ENCODE measurements at places on chromosomes 6 and 20.

- no peak for DNase-seq
These were observed 1.3 kb upstream of the CST9L start for GRCh38 chr20:23569570-23569969.

DNA sequence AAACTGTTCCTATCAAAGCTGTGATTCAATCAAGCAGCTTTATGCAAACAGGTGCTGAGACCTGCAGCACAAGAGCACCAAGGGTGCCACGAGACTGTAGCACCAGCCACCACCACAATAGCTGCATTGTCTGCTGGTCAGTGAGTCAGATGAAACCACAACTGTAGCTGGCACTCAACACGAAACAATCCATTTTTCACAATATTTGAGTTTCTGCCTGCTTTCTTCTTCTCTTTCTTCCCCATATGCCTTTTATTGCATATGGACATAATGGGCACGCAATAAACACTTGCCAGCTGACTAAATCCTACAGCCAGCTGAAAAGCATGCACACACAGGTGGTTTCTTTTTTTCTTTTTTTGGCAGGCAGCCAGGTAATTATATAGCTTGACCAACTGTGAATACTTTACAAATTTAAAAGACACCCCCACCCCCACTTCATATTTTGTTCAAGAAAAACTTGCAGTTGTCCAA is 16.6 kb downstream of the SLC2A12 start:
- DNase-seq, result peak; percentile 24

DNA sequence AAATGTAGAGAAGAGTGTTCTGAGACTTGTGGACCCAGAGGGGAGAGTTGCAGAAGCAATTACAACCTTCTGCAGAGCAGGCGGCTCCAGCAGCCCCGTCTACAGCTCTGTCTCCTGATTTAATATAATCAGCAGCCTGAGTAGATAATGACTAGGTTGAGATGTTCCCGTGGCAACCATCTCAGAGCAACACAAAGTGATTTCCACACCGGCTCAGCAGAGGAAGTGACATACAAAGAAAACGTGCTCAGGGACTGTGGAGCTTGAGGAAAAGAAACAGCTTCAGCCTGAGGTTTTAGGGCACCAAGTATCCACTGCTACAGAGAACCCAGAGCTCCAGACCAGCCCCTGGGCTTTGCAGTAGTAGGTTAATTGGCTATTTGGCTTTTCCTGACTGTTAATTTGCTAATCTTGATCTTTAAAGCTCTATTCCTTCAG is 136.4 kb downstream of the MTFR2 start:
- DNase-seq, result peak; percentile 88

DNA sequence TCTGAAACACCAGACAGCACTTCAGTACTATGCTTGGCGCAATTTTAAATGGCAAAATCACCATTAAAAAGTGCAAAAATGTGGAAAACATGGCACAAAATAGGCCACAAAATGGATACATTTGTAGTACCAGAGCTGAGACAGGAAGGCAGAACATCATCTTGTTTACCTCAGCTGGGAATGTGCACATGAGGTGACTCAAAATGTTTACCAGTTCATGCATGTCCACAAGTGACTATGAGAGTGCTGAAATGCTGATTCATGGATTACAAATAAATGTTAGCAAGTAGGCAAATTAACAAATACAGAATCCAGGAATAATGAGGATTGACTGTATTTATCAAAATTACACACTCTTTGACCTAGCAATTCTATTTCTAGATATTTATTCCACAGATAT is 201.6 kb downstream of the ISM1 start:
- no peak for DNase-seq

DNA sequence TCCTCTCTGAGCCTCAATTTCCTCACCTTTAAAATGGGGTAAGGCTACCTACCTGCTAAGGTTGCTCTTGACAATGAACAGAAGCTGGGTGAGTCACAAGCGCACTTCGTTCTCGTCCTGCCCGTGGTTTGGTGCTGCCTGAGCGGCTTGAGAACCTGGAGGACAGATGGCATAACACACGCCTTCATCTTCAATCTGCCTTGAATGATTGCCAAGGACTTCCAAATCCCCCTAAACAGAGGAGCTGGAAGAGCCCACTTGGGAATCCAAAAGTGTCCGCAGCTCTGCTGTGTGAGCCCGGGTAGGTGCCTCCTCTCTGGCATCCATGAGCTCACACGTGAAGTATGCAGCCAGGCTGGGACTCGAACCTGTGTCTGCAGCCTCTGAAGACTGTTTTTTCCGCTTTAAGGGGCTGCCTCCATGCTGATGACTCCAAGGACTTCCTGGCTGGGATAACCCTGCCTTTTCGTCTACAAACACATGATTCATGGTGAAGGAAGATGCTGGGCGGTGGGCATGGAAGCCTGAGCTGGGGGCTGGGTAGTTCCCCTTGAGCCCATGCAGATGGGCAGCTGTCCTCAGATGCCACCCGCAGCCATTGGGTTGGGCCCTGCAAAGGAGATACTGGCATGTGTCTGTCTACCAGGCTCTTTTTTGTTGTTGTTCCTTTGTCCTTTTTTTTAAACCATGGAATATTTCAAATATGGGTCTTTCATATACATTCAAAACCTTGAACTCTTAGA is 25.3 kb upstream of the CSNK2A1 start:
- DNase-seq, result no peak

GRCh38 chr6:137919837-137920730 is 53.0 kb downstream of the TNFAIP3 start:
- no peak for DNase-seq

GRCh38 chr6:159252955-159253508 is 83.8 kb downstream of the FNDC1 start:
- DNase-seq, result peak; percentile 33

- DNase-seq, result no peak
These were observed 23.5 kb upstream of the SMIM29 start for GRCh38 chr6:34272013-34272926.

- no peak for DNase-seq
These were observed 3.7 kb downstream of the CSNK2A1 start for GRCh38 chr20:539848-540247.

- no peak for DNase-seq
These were observed 24.8 kb downstream of the SPACA1 start for GRCh38 chr6:88072462-88072861.

- no peak for DNase-seq
These were observed 39.0 kb downstream of the CHMP4B start for GRCh38 chr20:33850159-33850558.

- no peak for DNase-seq
These were observed 208.3 kb downstream of the PTPRK start for GRCh38 chr6:128311944-128312570.

GRCh38 chr6:81696524-81696923 is 56.0 kb downstream of the TENT5A start:
- no peak for DNase-seq

DNA sequence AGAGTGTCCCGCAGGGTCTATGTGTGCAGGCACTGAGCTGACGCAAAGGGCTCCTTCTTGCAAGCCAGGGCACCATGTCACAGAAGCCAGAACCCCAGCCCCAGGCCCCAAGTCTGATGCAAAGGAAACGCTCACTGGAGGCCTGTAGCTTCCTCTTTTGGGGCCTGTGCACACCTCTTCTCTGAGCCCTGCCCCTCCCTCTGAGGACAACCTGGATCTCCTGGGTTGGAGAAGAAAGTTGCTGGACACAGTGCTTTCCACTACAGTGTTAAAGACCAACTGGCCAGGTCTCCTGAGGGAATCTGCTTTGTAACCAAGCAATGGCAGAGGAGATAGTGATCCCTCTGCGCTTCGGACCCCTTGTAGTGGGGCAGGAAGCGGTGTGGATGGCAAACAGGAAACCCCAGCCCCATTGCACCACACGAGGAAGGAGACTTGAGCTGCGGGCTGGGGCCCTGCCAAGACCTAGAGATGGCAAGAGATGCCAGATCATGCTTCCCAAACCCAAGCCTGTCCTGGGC is 90.0 kb downstream of the PRND start:
- DNase-seq, result no peak

GRCh38 chr6:17984812-17985670 is 2.4 kb downstream of the KIF13A start:
- DNase-seq, result no peak

- no peak for DNase-seq
These were observed 93.2 kb downstream of the PRSS35 start for GRCh38 chr6:83605517-83605916.

DNA sequence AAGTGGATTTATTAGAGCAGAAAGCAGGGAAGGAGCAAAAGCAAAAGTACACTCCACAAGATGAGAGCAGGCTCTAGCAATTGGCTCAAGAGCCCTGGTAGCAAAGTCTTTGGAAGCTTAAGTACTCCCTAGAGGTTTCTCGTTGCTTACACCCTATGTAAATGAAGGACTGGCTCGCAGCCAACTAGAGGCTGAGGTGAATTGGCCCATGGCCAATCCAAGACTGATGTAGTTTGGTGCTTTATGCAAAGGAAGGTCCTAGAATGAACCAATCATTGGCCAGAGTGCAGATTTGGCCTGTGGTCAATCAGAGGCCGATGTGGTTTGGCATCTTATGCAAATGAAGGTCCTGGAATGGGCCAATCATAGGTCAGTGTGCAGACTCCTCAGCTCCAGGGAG is 191.3 kb upstream of the ARID1B start:
- DNase-seq, result no peak

DNA sequence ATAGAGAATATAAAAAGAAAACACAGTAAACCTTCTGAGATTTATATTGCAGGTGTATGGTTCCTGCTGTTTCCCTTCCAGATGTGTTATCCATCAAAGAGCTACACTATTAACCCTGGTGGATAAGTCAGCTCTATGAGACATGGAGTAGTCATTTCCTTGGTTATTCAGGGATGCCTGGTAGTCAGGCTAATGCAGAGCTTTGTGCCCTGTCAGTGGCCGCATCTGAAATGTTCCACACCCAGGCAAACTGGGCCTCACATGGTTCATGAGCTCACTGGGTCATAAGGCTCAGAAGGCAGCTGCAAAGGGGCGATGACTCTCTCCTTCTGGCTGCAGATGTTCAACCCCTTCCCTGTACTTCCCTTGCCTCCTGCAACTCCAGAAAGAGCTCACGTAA is 473.6 kb downstream of the EPHA7 start:
- no peak for DNase-seq

GRCh38 chr6:108001696-108002231 is 43.8 kb upstream of the SEC63 start:
- no peak for DNase-seq

DNA sequence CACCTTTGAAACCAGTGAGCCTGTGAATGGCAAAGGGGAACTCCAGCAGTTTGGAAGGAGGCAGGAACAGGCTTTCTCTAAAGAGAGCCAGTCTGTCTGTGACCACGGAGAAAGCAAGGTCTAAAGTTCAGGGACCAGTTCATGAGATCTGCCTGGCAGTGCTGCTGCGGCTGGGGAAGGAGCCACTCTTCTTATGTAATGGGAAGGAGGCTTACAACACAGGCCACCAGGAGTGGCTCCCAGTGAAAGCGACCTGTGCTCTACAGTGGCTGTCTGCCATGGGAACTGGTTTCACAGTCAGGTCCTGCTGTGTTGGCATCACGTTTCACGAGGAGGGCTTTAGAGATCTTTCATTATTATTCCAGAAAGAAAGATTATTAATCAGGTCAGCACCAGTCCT is 291.9 kb upstream of the PRDM1 start:
- no peak for DNase-seq

DNA sequence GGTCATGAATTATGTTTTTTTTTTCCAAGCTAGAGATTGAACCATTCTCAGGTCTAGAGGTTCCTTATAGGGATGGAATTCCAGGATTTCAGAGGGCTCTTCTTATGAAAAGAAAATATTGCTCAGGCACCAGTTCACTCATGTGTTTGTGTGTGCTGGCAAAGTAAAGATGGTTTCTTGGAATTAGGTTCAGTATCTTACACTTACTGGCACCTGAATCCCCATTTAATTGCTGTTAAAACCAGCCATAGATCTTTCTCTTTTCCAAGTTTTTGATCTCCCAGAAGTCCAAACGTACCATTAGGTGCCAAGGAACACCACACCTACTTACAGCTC is 508.4 kb downstream of the CDH26 start:
- DNase-seq, result no peak

DNA sequence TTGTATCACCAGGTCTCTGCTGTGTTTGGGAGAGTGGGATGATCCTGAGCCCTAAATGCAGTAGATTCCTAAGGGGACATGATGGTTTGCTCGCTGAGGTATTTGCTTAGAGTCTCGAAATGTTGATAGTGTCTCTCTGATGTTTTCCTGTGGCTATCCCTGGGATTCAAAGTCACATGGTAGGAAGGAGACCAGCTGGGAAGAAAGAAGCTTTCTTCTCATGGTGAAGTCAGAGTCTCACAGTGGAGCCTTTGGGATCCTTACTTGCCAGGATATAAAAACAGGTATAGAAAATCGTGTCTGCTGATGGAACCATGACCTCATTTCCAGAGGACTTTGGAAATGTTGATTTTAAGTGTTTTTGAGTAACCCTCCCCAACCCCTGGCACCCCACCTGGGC is 259.3 kb upstream of the SUPT3H start:
- no peak for DNase-seq

DNA sequence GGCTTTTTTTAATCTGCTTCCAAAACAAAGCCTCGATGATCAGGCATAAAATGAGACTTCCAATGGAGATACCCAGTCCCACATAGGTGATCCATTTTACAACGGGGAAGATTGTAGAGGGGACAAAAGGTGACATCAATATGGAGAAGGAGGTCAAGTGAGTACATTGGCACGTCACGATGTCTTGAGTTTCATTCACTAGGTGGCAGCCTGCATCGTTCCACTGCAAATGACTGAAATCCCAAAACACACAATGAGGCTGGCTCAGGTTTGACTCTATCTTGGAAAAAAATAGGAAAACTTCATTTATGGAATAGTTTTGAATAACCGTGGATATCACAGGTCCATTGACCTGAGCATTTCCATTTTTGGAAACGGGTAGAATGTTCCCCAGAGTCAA is 32.5 kb downstream of the ADGRF1 start:
- DNase-seq, result no peak

DNA sequence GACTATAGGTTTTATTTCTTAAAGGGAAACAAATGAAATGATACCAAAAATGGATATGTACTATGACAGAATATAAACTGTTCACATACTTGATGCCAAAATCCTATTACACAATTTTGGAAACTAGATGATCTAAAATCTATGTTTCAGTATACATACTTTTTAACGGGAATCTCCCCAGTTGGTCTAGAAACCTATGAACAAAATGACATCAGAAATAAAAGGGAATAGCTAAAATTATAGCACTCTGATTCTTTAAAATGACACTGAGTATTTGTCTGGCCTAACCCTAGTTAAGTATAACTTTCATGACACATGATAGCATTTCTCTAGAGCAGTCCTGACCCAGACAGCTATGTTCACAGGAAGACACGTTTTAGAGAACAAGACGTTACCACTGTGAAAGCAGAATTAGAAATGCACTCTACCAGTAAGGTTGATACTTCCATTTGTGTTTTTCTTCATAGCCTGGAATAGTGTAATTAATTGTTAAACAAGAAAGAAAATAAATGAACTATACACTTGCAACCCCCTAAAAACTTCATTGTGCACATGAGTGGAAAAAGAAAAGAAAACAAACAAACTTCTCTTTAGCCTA is 3.3 kb downstream of the OSER1 start:
- no peak for DNase-seq

GRCh38 chr20:34190679-34191090 is 50.5 kb upstream of the ASIP start:
- DNase-seq, result peak; percentile 22

Data from NCI-H2081 treated with DMSO at 0.1 percent for 48 hours (cell line).